ENCODE measurements at places on chromosomes 12 and 14.

GRCh38 chr12:68267892-68268396 is 14.5 kb upstream of the IL22 start:
- no peak for ATAC-seq

DNA sequence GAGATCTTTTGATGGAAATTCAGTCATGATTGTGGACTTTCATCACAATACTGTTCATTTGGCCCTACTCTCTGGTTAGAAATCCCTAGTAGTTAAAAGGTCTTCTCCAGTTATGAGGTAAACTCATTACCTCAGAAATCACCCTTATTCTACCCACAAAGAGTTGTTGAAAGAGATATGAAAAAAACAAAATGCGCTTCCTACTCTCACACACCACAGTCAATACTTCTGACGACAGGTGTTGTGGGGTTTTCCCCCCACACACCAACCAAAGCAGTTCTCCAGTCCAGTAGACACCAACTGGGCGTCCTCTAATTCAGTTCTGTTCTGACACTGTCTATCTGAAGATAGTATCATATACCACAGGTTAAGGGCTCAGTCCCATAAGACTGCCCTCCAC is 54.9 kb downstream of the TRMT5 start:
- no peak for ATAC-seq

DNA sequence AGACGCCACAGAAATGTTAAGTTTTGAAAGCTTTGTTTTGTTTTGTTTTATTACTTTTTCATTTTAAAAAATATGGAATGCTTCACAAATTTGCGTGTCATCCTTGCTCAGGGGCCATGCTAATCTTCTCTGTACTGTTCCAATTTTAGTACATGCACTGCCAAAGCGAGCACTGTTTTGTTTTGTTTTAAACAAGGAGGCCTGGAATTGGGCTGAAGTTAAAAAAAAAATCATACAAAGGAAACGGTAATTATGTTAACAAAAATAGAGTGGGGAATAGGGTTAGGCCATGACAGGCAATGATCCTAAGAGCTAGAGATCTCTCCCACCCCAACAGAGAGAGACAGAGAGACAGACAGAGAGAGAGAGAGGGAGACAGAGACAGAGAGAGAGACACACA is 57.0 kb downstream of the ZFP36L1 start:
- ATAC-seq, result no peak

- no peak for ATAC-seq
These were observed 747.4 kb downstream of the VRK1 start for GRCh38 chr14:97544571-97544970.

GRCh38 chr14:66884149-66884548 is 305.1 kb upstream of the GARIN2 start:
- ATAC-seq, result no peak

DNA sequence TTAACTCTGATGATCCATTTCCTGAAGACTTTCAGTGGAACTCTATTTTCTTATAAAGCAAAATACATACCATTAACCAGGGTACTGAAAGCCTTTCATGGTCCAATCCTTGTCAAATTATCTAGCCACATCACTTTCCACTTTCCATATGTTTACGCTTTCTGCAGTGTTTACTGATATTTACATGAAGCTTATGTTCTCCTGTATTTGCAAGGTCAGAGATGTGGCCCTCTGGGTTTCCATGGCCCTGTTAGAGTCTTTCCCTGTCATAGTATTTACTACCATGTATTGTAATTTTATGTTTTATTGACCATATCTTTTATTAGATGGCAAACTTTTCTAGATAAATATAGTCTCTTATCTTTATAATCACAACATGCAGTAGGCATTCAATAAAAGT is 23.5 kb upstream of the IGF1 start:
- ATAC-seq, result no peak

DNA sequence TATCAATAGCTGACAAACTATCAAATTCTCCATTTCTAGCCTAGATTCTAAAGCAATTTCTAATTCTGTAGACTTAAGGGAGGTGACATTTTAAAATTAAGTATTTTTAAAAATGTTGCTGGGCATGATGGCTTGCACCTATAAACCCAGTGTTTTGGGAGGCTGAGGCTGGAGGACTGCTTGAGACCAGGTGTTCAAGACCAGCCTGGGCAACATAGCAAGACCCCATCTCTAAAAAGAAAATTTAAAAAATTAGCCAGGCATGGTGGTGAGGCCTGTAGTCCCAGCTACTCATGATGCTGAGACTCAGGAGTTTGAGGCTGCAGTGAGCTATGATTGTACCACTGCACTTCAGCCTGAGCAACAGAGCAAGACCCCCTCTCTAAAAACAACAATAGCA is 15.1 kb downstream of the MGST1 start:
- no peak for ATAC-seq

GRCh38 chr14:104034976-104035699 is 50.4 kb upstream of the ASPG start:
- no peak for ATAC-seq

- ATAC-seq, result no peak
These were observed 352.0 kb downstream of the BCAT1 start for GRCh38 chr12:24596768-24597388.

DNA sequence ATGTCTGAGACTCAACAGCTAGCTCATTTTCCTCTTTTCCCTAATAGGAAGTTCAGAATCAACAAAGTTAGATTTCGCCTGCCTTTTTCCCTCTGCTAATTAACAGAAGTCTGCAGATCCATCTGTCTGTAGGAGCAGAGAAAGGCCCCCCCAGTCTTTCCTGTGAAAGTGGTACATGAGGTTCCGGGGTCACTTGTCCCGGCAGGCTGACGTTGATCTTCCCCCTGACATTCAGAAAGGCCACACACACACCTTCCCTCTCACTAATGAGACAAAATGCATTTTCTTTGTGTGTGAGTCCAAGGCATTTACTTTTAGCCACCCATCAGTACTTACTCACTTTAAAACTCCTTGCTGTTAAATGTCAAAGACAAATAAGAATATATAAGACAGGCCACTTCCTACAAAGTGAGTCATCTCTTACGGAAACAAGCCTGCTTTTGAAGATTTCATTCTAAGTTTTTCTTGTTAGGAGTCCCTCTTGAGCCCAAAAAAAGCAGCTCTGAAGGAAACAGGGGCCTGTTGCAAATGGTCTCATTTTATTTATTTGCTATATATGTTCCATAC is 138.7 kb downstream of the TTC7B start:
- ATAC-seq, result peak; percentile 67

DNA sequence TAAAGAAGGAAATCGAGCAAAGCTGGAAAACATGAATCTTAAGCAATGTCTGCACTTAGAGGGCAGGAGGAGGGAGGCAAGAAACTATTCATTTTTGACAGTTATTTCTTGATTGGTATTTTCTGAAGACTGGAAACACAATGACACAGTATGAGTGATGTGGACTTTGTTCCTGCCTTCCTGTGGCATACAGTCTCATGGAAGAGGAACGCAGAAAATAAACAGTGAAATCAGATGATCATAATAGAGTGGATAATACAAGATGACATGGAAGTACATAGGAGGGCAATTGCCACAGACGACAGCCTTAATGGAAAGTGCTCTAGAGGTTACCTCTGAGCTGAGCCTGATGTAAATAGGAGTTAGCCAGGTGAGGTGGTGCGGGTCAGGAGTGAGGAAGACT is 140.4 kb upstream of the MAX start:
- ATAC-seq, result no peak

DNA sequence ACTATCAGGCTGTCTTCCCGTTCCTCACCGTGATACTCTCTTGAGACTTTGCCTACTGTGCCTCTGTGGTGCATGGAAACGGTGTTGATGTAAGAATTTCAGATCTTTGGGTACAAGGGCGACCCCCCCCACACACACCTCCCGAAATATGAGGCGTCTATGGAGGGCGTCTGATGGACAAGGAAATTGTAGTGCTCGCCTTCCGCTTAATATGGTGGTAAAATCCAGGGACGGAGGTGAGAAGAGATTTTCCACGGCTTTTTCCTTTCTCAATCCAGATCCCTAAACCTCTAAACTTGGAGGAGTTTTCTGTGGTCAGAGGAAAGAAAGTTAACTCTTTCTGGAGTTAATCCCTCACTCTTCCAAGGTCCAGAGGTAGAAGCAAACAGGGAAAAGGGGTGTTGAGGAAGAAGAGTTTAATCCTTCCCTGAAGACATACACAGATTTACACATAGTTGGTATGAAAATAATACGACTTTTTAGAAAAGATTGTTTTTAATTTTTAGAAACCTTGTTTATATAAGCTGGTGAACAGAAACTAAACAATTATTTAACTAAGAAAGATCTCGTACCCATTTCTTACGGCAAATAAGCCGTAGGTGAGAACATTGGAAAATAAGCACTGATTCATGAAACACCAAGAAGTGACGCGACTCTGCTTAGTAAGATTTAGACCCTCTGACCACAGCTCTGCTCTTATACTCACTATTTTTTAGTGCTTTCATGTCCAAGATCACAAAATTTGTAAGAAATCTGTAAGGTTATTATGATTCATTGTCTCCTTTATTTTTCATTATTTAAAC is 23.1 kb upstream of the RNASE12 start:
- no peak for ATAC-seq

- ATAC-seq, result no peak
These were observed 29.9 kb upstream of the CNTN1 start for GRCh38 chr12:40662366-40662765.

DNA sequence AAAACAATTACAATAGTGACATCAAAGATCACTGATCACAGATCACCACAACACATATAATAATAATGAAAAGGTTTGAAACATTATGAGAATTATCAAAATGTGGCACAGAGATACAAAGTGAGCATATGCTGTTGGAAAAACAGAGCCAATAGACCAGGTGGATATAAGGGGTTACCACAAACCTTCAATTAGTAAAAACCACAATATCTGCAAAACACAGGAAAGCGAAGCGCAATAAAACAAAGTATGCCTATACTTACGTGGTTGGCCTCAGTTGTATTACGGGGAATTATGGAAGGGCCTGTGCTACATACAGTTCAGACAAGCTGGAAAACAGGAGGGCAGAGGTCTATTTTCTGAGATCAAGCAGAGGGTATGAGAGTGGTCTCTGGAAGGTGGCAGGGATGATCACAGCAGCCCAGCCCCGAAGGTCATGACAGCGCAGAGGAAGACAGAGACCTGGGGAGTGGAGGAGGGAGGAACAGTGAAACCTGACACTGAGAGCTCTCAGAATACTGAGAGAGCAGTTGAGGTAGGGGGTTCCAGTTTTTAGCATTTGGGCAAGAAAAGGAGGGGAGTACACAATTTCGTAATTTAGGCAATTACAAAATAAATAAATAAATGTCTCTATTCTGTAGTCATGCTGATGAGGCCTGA is 41.3 kb downstream of the IFNG start:
- no peak for ATAC-seq

DNA sequence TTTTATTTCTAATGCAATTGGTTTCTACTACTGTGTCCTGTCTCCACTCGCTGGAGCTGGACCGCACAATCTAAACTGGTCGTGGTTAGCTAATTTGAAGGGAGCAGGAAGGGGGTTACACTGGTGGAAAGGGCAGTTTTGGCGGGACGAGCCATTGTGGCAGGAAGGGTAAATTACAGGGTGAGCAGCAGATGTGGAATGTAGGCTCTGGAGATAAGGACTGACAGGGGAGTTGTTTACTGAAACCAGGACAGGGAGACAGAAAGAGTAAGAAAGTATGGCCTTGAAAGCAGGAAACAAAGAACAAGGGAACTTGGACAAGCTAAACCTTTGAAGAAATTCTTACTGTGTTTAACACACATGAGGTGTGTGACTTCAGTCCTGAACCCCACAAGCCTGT is 147.8 kb downstream of the ATXN7L3B start:
- ATAC-seq, result no peak

DNA sequence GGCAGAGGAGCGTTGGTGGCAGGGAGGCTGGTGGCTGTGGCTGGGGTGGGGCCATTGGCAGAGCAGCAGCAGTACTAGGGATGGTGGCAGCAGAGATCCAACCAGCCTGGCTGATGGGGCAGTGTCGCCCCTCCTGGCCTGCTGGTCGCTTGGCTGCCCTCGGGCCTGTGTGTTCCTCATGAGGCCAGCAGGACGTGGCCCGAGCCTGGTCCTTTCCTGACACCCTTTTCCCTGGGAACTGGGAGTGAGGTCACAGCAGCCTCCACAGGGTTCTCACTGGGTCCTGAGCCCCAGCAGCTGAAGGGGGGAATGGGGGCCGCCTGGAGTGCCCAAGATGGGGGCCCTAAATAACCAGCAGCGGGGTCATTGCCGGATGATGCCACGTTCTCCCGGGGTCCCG is 46.1 kb downstream of the KIF26A start:
- ATAC-seq, result no peak

GRCh38 chr12:1093166-1093751 is 102.2 kb downstream of the ERC1 start:
- ATAC-seq, result no peak

- no peak for ATAC-seq
These were observed 27.6 kb upstream of the NOS1 start for GRCh38 chr12:117388951-117389446.

DNA sequence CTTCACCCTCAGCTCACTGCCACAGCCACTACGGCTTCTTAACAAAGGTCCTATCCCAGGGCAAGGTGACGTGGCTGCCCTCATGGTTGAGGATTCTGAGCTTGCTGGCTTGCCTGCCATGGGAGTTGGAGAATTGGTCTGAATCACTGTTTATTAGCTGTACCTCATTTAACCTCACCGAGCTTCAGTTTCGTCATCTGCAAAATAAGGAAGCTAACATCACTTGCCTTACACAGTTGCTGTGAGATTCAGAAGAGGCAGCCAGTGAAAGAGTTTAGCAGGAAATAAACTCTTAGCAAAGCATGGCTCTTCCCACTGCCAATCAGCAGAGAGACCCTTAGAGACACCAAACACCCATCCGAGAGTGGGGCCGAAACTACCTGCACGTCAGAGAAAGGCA is 90.1 kb upstream of the KCNA1 start:
- ATAC-seq, result peak; percentile 80

- no peak for ATAC-seq
These were observed 20.1 kb upstream of the CDK17 start for GRCh38 chr12:96420277-96420835.

- no peak for ATAC-seq
These were observed 28.4 kb downstream of the SARNP start for GRCh38 chr12:55789171-55789570.

- no peak for ATAC-seq
These were observed 852.6 kb downstream of the VRK1 start for GRCh38 chr14:97649752-97650151.

GRCh38 chr14:104604458-104605449 is at the start of gene TMEM179:
Gene TMEM179, minus strand, starts transcription at chr14:104604772. Its CDS starts 31 bp downstream, at chr14:104604741.
- peak; percentile 29 for ATAC-seq

- ATAC-seq, result no peak
These were observed 34.8 kb upstream of the MMP17 start for GRCh38 chr12:131793243-131794022.

DNA sequence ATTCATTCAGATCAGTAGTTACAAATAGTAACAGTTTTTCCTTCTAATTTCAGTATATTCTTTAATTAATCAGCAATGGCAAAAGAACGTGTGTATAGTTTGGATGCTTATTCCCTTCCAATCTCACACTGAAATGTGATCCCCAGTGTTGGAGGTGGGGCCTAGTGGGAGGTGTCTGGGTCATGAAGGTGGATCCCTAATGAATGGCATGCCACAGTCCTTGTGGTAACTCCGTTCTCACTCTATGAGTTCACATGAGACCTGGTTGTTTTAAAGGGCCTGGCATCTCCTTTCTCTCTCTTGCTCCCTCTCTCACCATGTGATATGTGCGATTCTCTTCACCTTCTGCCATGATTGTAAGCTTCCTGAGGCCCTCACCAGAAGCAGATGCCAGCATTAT is 18.9 kb upstream of the SYNDIG1L start:
- ATAC-seq, result no peak

- ATAC-seq, result peak; percentile 97
These were observed 77.4 kb downstream of the SCARB1 start for GRCh38 chr12:124786061-124786964.
